ENCODE measurements at places on chromosomes 6 and 20. TPM values are rescaled to one million over a fixed set of nuclear protein-coding genes. Genes with fewer than 3 reads are reported as not detected.

DNA sequence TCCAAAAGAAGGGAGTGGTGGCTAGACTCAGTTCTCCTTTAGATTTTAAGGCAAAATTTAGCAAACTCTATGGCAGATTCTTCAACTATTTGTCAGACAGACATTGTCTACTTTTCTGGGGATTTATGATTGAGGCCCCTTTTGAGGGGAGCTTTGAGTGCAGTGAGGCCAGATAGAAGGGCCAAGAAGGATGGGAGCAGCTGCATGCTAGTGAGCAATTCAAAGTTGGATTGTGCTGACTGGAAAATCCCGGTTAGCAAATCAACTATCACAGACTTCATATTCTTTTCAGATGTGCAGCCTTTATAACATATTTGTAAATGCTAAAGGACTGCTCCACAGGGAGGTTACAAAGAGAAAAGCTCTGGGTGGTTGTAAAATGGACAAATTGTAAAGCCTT, 35.0 kb upstream of the ESR1 start:
- no peak for DNase-seq

The RIPPLY2 gene
- not detected for polyA plus RNA-seq

- no peak for DNase-seq
Measured at GRCh38 chr6:89500611-89501010, 67.7 kb downstream of the ANKRD6 start.

DNA sequence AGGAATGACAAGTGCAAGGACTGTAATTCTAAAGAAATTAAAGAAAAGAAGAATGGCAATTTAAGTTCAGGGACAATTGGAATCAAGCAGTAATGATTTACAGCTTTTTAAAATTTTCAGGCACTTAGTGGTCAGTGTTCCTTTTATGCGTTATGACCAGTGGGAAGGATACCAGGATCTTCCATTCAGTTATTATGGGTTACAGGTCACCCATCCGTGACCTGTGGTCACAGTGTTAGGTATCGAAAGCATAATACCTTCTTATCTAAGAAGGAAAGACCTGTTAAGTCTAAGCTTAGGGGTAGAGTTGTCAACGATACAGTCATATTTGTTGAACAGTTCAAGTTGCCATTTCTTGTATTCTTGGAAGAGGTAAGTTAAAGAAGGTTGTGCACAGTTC, 253.8 kb downstream of the LAMA2 start:
- no peak for DNase-seq

The PTCRA gene
- 0.62 TPM for polyA plus RNA-seq

Measured in immature natural killer cell (primary cell).